ENCODE measurements at places on chromosomes 7 and 10.

GRCh38 chr7:44673324-44673723, 66.9 kb downstream of the OGDH start:
- DNase-seq, result no peak

DNA sequence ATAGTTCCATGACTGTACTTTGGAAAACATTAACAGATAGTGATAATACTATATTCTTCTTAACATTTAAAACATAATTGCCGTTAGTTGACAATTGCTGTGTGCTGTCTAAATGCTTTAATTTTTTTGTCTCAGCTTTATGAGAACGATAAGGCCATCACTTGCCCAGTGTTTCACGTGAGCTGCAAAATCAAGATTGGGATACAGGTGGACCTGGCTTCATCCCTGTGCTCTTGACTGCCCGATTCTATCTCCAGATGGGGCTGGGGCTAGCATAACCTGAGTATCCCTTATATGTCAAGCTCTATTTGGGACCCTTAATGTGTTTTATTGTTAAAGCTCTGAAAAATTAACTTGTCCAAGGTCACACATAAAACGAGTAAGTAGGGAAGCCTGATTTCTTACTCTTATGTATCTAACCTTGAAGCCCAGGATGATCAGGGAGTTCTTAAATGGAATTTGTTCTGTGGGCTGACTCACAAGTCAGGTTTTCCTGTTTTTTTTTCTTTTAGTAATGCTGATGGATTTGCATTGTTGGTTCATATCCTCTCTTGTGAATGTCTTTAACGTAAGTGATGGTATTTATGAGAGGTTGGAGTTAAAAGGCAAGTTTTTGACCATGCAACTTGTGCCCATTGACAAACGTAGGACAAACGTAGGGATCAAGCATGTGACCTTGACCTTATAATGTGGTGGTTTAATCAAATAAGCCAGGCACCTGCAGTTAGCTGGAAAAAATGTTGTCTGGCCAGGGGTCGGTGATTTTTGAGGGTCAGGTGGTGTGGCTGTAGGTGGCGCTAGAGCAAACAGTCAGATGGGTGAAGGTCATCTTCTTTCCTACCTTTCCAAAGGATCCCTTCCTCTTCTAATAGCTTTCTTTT, 3.6 kb downstream of the PRKAR2B start:
- no peak for DNase-seq

DNA sequence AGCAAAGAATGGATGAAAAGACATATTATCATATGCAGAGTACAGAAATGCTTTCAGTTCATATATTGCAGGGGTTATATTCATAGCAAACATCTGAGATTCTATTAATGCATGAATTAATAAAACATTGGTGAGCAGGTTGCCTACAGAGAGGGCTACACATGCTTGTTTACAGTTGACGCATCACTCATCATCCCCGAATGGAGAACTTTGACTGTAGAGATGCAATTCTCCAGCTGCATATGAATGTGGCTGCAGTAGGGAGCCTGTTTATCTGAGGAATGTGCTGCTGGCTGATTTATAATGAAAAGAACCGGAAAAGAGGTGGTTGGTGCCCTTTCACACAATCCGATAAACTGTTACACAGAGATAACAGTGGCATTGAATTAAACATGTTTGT, 116.5 kb downstream of the GRM3 start:
- DNase-seq, result no peak

- DNase-seq, result no peak
Observed at GRCh38 chr10:110419265-110419664, 78.4 kb upstream of the DUSP5 start.

GRCh38 chr10:84654671-84655070, 326.3 kb downstream of the CCSER2 start:
- no peak for DNase-seq

- DNase-seq, result no peak
Observed at GRCh38 chr7:140225562-140226249, 48.9 kb upstream of the KDM7A start.

GRCh38 chr7:39421661-39422060, 144.5 kb upstream of the YAE1 start:
- DNase-seq, result no peak

DNA sequence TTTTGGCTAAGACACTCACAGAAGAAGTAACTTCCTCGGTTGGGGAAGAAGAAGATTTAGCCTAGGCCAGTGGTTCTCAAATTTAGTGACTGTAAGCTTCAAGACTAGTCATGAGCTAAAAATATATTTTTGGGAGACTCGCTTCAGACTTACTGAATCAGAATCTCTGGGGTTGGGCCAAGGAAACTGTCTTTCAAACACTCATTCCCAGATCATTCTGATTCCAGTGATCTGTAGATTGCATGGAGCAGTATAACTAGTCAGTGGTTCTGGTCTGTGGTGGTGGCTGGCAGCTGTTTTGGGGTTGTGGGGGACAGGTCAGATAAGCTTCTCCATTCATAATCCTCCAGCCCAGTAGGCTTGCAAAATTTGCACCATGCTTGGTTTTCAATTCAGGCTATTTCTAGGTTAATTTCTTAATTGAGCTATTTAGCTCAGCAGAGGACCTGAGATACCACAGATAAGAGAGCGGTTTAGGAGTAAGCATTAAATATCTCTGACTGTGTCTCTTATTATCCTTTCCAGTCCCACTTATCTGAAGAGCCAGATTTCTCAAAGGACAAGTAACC, 3.8 kb upstream of the KAT6B start:
- peak; percentile 70 for DNase-seq

DNA sequence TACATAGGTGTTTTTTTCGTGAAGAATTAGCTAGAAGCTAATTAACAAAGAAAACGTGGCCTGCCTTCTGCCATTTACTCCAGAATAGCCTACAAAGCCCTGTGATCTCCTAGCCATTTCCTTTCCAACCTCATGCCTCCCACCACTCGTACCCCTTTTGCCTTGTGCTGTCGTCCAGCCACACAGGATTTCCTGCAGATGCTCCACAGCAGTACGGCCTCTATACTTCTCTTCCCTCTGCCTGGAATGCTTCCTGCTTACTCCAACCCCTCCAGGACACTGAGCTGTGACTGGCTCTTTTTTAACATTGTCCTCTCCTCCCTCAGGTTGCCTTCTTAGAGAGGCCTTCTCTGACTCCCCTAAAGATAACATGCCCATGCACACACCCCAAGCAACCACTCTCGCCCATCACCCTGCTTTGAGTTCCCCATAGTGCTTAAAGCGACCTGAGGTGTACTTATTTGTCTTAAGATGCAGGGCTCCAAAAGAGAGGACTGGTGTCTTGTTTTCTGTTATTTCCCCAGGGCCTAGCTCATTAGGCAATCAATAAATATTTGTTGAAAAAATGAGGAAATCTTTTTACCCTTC, 32.7 kb downstream of the STK17A start:
- DNase-seq, result no peak

DNA sequence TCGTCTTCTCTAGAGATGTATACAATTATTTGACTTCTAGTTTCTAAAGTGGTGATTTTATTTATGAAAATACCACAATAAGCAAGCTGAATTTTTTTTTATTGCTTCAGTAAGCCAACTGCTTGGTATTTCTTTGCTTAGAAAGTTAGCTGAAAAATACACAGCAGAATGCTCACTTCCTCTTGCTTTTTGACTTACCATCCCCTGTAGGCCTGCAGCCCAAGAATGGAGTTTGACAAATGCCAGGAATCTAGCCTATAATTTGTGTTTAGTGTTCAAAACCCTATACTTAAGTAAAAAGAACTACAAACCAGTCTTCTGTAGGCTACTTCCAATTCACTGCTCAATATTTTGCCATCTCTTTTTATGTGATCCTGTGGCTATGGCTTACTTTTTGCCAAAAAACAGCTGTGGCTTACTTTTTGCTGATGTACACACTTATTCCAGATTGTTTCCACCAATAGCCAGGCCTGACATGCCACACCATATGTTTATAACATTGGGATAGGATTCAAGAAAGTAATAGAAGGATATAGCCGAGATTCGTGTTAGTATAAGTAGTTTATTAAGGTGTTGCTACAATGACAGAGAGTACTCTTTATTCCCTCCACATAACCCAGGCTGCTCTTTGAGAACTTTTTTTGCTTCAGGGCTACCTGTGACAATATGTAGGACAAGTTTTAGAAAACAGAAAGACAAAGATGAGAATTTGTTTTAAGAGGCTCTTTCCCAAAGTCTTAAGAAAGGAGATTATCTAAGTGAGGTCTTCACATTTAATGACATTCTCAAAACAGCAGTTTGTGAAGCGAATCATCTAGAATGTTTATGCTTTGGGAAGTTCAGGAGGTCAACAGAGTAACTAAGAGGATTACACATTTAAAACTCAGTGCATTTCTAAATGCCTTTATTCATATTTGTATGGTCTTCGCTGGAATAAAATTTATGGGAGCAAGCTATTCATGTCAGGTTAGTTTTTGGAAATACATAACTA, 263.9 kb upstream of the FZD1 start:
- no peak for DNase-seq

- no peak for DNase-seq
Observed at GRCh38 chr7:126657599-126658358, 595.0 kb downstream of the GRM8 start.

DNA sequence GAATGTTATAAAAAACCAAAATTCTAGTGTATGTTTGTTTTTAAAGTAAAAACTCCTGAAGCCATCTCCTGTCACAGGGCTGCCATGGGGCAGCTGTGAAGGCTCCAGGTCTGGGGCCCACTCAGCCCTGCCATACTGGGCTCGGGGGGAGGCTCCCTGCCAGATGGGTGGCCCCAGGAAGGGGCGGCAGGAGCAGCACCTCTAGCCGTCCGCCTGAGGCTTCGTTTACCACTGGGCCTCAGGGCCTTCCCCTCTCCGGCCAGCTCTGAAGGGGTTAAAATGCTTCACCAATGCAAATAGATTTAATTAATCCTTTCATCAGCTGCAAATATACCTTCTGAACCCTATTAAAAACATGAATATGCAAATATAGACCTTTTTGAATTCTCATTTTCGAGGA, 139.0 kb downstream of the ELFN1 start:
- no peak for DNase-seq

DNA sequence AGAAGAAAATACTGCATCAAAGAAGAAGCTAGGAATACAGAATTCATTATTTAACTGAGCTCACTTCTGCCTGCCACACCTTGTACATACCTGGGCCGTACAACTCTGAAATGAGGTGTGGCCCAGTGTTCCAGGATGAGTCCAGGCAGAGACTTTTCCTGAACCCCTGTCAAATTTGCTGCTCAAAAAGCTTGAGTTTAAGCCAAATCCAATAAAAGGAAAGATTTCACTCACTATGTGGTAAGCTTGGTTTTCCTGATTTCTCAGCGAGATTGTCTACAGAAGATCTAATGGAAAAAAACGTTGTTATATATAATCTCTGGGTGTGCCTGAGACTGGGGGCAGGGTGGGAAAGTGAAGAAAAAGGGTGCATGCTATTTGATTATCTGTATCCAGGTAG, 72.1 kb upstream of the EGFR start:
- no peak for DNase-seq

DNA sequence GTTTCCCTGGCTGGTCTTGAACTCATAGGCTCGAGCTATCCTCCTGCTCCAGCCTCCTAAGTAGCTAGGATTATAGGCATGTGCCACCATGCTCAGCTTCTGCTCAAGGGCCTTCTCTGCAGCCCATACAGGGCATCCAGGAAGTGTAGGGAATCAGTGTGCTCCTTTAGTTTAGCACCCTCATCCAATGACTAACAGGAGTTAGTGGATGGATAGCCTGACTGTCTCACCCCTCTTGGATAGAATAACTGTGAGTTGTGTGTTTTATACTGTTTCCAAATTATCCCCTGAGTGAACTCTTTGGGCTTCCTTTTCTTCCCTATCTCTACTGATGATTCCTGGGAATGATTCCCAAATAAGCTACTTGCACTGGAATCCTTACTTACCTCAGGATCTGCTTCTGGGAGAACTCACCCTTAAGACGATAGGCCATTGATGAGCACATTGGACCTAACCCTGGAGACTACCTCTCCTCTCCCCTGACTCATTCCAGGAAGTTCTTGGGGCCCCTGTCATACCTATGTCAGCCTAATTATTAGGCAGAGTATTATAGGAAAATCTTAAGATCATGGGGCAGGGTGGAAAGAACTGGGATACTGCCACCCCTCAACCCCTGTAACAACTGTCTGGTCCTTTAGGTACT, 18.5 kb downstream of the STRIP2 start:
- DNase-seq, result no peak

GRCh38 chr10:4981722-4982471, 18.7 kb downstream of the AKR1C1 start:
- DNase-seq, result peak; percentile 89

DNA sequence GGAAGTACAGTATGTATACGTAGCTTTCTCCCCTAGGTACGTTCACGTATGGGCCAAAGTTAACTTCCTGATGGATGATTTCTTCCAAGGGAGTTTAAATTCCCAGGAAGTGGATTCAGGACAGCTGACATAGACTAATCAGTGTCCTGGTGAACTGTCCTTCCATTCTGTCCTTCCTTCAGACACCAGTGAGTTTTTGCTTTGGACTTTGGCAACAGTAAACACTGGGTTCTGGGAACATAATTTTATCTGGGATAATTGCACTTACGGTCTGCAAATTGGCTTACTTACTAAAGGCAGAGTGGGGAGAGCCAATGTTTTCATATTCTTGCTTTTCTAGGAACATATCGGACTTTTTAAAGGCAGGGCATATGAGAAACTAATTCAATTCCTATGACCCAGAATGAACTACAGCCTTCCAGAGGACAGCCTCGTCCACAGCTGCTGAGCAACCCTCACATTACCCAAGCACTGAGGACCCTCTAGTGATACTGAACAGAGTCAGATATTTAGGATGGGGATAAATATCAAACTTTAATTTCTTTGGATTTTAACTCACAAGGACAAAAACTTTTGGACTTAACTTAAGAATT, 97.9 kb downstream of the RAB18 start:
- no peak for DNase-seq

DNA sequence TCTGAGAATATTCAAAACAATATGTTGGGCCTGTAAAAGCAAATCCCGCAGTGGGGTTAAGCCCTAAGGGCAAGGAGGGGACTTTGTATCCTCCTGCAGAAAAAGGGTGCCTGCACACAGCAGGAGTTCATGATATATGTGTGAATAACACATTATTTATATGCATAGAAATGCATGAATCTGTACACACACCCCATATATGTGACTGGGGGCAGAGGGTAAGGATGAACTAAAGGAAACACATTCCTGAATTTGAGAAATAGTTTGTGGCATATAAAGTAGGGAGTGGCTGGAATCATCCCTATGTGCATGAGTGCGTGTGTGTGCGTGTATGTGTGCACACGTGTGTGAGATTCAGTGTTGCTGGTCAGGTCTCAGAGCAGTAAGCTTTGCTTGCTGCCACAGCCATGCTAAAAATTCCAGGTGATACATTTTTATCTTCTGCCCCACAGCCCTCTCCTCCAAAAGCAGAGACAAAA, 18.9 kb downstream of the ENO4 start:
- DNase-seq, result no peak

GRCh38 chr10:33323721-33324120, 10.7 kb downstream of the NRP1 start:
- no peak for DNase-seq

DNA sequence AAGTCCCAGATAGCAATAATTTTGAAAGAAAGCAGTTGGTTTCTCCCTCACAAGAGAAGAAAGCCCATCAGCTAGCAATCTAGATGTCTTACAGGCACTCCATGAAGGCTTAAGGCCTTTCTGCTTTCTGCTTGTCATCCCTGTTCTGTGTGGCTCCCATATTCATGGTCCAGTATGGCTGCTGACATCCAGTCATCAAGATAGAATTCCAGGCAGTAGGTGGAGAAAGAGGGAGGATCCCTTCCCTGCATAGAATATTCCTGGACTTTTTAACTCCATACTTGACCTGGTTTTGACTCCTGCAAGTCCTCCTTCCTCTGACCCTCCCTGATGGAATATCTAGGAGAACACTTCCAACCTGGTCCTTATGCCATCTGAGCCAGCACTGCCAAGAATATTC, 389.9 kb upstream of the AKR1E2 start:
- DNase-seq, result no peak
